ENCODE measurements at places on chromosomes 2 and 18.

DNA sequence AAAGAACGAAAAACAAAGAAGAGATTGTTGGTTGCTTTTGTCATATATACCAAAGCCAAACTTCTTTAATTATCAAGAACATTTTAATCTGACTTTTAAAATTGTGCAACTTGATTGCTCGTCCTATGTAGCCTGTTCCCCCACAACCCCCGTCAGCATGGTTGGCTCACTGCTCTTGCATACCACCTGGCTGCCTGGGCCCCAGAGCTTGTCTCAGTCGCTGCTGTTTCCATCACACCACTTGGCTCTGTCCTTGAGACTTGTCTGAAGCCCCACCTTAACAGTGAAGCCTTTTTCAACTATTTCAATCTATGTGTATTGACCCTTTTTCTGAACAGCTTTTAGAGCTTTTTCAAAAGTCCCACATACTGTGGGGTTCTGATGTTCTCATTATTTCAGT, 270.8 kb downstream of the ZNF407 start:
- DNase-seq, result no peak

DNA sequence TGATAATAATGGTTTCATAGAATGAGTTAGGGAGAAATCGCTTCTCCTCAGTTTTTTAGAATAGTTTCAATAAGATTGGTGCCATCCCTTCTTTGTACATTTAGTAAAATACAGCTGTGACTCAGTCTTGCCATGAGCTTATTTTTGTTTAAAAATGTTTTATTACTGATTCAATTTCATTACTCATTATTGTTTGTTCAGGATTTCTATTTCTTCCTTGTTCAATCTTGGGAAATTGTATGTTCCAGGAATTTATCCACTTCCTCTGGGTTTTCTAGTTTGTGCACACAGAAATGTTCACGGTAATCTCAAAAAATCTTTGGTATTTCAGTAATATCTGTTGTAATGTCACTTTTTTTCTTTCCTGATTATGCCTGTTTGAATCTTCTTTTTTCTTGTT, 371.5 kb upstream of the SETBP1 start:
- no peak for DNase-seq

- no peak for DNase-seq
Observed at GRCh38 chr2:172893111-172893510, 157.5 kb downstream of the RAPGEF4 start.

- DNase-seq, result no peak
Observed at GRCh38 chr2:139353874-139354273, 573.7 kb upstream of the NXPH2 start.

- DNase-seq, result no peak
Observed at GRCh38 chr2:28895189-28895893, 874 bp downstream of the WDR43 start.

DNA sequence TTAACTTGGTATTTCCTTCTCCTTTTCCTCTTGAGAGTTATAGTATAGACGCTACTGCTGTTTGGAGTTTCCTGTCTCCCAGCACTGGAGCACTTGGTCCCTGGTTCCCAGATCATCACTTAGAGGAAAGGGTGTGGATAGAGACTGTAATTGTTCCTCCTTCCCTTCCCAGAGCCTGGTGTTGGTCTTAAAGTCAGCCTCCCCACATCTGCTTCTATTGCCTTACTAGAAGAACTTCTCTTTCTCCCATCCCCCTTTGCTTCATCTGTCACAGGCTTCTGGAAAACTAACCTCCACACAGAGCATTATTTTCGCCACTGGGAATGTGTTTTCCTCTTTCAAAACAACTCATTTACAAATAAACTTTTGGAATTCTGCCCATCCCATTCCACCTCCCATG, 131.0 kb downstream of the CCDC85A start:
- no peak for DNase-seq
